ENCODE measurements at places on chromosomes 2 and 18.
A peak's percentile ranks its signal among the peaks of the same experiment; 100 is the strongest.

DNA sequence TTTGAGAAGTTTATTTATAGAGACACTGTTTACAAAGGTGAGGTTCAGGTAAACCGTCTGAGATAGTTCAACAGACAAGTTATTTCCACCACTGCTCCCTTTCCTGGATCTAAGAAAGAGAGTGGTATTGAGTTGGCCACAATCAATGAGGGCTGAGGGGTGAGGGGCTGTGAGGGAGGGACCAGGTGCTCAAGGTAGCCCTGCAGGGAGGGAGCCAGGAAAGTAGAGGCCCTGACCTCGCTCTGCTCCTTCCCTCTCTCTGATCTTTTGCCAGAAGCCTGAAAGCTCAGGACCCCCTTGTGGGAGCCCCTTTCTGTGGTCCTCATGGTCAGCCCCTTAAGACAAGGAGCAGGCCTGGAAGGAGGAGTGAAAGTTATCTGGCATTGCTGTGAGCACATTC lies 29.8 kb downstream of the COL4A3 start:
- no peak for DNase-seq

DNA sequence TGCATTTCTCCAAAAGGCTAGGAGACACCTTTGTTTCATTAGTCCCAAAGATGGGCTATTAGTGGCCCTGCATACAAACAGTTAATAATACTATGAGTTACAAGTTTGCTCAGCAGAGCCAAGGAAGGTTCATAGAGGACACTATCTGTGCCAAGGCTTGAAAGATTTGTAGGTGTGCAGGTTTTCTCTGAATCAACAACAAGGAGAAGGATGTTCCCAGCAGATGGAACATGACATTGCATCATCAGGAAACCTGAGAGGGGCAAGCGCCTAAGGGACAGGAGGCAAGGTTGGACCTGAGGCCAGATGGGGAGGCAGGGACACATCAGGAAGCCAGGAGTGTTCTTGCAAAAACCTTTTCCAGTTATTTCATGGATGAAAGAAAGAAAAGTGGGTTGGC lies 35.4 kb upstream of the STK17B start:
- DNase-seq: no peak

DNA sequence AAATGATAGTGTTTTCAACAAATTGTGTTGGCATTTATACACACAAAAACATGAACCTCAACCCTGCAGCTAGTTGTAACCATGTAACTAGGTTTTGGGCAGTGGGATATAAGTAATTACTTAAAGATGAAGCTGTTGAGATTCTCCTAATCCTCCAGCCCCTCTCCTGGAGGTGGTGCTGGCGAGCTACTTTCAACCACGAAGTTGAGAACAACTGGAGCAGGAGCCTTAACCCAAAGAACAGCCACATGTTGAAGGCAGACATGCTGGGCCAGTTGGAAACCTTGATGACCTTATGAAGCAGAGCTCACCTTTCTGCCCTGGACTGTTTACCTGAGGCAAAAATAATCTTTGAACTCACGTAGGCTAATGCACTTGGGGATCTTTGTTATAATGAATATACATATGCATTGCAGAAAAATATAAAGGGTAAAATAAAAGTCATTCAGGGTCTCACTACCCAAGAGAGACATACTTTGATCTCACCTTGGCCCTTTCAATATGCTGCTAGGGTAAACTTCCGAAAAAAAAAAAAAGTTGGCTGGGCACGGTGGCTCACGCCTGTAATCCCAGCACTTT lies 89.6 kb upstream of the NPAS2 start:
- peak; percentile 27 for DNase-seq

- DNase-seq: no peak
Measured at GRCh38 chr18:55001394-55002024, 42.2 kb upstream of the CCDC68 start.

GRCh38 chr2:10448576-10449485 lies 704 bp upstream of the ODC1 start:
- DNase-seq: peak; percentile 96

- DNase-seq: no peak
Measured at GRCh38 chr2:205273148-205273547, 409.2 kb upstream of the NRP2 start.

DNA sequence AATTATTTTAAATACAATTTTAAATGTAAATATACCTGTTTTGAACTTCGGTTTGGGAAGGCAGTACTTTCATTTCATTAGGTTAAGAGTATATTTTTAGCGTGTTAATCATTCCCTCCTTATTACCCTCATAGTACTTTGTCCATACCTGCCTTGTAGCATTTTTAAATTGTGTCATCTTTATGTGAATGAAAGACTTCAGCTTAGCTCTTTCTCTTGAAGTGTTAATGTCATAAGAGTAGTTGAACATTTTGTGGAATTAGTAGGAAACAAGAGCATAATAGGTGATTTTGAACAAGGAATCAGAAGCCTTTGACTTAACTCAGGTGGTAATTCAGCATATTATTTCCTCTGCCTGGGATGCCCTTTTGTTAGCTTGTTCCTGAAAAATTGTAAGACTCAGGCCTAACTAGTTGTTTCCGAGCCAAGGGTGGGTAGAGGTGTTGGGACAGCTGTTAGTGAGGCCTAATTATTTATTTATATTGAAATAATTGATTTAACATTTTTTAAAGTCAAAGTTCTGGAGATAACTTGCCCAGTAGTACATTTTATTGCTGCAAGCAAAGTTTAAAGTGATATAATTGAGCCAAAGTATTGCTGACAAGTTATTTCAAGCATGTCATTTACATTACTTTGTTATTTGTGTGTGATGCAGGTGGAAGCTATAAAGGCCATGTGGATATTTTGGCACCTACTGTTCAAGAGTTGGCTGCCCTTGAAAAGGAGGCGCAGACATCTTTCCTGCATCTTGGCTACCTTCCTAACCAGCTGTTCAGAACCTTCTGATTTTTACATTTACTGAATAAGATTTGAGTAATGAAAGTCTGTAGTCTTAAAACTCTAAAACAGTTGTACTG lies 38.7 kb downstream of the DDX1 start:
- no peak for DNase-seq

GRCh38 chr2:147051248-147051647 lies 793.6 kb upstream of the ACVR2A start:
- DNase-seq: no peak

GRCh38 chr18:3217948-3218647 lies 1.7 kb downstream of the MYOM1 start:
- DNase-seq: no peak

DNA sequence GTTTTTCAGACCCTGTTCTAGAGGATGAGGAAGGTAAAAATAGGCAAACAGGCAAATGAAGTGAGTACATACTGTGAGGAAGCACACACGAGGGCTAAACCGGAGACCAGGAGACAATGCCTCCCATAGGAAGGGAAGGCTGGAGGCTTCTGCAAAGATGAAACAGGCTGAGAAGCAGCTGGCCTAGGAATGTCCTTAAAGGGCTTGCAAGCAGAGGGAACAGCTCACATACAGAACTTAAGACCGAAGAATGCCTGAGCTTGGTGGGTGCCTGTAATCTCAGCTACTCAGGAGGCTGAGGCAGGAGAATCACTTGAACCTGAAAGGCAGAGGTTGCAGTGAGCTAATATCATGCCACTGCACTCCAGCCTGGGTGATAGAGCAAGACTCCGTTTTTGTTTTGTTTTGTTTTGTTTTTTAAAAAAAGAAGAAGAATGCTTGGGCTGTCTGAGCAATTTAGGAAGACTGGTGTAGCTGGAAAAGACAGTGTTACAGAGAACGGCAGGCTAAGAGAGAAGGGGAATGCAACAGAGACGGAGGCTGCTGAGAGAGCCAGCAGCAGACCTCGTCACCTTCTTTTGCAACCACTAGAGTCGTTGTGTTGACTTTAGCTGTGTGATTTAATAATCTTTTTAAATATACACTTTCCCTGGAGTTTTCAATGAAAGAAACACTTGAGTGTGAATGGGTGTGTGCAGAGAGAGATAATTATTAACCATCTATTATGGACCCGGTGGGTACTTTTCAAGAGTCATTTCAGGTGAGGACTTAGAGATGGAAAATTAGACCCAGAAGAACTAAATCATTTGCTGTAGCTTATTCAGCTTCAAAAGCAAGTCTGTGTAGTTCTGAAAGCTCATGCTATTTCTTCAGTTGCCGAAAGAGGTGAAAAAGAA lies 232.8 kb downstream of the GALR1 start:
- no peak for DNase-seq

DNA sequence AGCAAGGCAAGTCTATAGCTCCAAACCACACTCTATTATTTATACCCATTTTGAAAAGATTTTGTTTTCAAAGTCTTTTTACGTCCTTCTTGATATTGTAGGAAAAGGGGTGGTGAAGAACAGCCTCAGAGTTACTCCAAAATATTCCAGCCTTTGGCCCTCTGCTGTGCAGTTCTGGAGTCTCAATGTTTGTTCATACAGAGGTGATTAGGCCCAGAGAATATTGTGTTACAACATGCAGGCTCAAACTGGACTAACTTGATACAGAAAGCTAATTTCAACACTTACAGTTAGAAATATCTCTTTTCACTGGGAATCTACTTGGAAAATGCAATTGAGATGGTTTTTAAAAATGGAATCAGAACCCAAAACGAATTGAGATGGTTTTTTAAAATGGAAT lies 40.4 kb upstream of the SLC25A52 start:
- DNase-seq: no peak

DNA sequence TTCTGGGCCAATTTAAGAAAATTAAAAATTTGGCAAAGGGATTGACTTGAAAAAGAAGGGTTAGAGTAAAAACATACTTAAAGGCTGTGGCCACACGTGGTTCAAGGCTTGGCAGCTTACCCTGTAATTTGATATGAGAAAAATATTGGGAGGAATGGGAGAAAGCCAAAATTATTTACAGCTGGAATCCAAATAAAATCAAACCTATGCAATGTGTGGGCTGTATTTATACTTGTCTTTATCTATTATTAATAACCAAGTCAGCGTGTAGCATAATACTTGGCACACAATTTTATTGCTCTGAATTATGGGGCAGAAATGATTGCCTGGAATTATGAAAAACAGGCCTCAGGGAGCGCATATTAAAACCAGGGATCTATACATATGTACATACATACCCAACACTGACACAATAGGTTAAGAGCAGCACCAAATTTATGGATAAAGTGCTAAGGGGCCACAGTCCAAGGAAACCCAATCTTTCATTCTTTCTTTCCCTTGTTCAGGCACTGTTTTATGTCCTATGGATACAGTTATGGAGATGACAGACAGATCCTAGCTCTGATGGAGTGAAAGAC lies 35.6 kb downstream of the FAM124B start:
- no peak for DNase-seq

GRCh38 chr18:5678278-5678677 lies 134.5 kb upstream of the EPB41L3 start:
- no peak for DNase-seq

GRCh38 chr2:79844011-79844410 lies 331.2 kb downstream of the CTNNA2 start:
- DNase-seq: no peak

DNA sequence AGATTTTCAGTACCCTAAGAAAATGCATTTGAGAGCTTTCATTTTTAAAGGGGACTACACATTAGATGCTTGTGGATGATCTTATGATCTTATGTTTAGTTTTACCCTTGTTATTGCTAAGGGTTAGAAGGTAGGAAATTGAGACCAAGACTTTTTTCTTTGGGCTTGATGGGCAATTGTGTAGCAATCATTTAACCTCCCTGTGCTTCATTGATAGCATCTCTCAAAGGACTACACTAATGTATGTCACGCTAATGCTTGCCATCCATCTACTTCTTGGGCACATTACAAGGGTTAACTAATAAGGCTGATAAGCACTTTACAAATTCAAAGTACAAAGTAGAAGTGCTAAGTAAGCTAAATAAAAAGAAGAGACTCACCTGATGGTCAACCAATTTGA lies 189.3 kb upstream of the LRP1B start:
- no peak for DNase-seq

GRCh38 chr2:189165656-189166380 lies 13.7 kb downstream of the COL5A2 start:
- DNase-seq: no peak

GRCh38 chr2:121837591-121837990 lies 82.1 kb downstream of the TSN start:
- DNase-seq: no peak

DNA sequence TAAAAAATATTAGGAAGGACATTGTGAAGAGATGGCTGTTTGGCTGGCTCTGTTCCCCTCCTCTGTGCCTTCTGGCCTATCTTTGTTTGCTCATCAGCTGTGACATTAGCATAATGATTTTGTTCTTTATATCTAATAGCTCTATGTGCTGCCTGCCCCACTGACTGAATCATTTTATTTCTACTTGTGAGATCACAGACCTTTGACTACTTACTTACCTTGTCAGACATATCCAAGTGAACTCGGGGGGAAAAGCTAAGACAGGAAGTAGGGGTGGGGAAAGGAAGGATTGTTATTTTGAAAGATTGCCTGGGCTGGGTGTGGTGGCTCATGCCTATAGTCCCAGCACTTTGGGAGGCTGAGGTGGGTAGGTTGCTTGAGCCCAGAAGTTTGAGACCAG lies 104.2 kb downstream of the ASAP2 start:
- DNase-seq: no peak
